Activated T-cell treated with anti-CD3 and anti-CD28 coated beads, Interleukin-2, amount 50 U/mL, for 1 hour (primary cell): ENCODE measurements at places on chromosomes 4 and X.

DNA sequence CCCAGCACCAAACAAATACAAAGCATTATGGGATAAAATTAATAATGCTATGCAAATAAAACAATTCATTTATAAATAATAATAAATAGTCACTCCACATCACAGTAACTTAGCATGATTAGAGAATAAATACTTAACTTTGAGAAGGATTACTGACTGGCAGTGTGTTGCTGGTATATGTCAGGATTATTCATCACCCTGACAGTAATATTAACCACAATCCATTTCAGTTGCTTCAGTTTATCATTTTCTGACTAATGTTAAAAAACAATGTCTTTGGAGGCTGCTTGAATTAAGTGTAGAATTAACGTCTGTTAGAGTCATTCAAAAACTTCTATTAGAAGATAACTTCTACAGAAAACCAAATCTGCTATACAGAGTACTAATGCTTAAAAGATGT lies 124.1 kb upstream of the MAB21L2 start:
- no peak for DNase-seq

DNA sequence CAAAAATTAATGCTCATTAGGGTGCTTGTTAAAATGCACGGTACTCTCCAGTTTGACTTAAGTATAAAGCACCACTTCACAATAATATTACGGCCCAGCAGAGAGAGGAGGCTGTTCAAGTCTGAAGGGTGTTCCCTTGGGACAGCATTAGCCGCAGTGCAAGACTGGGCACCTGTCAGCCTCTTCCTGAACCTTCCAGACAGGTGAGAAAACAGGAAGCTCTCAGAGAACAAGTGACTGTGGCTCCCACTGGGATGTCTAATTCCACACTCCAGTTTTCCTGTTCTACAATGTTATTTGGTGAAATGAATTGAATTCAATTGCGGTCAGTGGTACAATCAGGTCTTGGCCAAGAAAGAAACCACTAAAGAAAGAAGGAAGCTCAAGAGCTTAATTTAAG lies 414.4 kb downstream of the SMARCA1 start:
- DNase-seq: no peak

- DNase-seq: no peak
These were observed 73.6 kb downstream of the MED28 start for GRCh38 chr4:17688011-17688441.

DNA sequence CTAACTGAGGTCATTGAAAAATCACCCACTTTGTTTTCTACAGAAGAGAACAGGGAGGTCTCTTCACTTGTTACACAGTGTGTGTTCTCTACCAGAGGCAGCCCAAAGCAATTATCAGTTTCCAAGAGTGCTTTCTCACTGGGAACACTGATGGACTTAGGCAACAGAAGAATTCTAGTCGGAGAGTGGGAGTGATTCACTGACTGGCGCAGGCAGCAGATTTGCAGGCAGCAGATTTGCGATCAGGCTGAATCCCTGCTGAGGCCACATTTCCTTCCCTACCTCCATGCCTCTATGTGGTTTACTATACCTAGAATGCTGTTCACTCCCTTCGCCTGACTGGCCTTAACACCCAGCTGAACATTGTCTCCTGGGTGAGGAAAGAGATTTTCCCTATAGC lies 6.6 kb downstream of the OCIAD2 start:
- no peak for DNase-seq

DNA sequence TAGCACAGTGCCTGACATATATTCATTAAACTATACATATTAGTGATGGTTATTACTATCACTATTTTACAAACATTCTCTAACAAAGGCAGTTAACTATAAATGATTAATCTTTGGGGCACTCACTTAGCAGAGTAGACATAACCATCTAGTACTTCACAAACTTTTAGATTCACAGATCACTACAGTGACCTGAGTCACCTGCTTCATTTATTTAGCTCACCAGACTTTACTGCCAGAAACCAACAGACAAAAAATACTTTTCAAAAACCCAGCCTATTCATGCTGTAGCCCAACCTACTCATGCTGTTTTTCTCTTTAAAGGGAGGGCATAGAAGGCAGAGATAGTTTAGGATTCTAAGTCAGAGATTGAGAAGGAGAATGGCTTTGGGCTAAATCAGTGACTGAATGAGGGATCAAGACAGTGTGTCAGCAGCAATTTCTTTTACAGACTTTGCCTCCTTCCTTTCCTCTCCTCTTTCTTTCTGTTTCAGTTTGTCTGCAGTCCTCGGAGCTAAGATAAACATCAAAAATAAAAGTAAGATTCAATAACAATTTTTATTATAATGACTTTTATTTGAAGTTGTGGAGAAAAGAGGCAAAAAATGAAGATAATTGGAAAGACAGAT lies 34.7 kb upstream of the PDE5A start:
- DNase-seq: no peak

GRCh38 chrX:25004485-25005032 lies 11.2 kb downstream of the ARX start:
- DNase-seq: no peak

- DNase-seq: no peak
These were observed 32.5 kb downstream of the FSTL5 start for GRCh38 chr4:162131256-162131655.

DNA sequence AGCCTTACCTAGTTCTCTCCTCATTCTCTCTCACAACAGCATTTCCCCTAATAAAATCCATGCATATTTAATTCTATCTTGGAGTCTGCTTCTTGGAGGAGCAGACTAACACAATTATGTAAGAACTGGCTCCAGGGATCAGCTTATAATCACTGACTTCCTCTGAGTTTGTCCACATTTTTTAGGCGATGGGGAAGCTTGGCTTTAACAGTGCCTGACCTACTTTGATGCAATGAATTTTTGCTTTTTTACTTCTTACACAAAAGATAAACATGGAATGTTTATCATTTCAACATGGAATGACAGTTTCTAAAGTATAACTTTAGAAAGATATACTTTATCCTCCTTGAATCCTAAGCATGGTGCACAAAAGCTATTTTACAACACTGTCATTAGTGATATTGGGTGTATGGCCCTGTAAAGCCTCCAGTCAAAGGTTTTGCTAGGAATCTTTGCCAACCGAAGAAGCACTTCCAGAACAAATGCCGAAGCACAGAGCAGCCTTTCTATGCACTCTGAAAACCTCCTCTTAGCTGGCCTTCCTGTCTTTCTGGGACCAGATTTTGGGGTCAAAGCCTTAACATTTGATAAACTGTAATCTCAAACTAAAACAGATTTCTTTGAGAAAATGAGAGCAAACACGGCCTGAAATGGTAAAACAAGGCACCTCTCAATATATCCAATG lies 736 bp downstream of the BDH2 start:
- no peak for DNase-seq

- DNase-seq: no peak
These were observed 15.9 kb upstream of the TLR1 start for GRCh38 chr4:38820329-38821061.

GRCh38 chr4:16752150-16752549 lies 146.3 kb downstream of the LDB2 start:
- no peak for DNase-seq

DNA sequence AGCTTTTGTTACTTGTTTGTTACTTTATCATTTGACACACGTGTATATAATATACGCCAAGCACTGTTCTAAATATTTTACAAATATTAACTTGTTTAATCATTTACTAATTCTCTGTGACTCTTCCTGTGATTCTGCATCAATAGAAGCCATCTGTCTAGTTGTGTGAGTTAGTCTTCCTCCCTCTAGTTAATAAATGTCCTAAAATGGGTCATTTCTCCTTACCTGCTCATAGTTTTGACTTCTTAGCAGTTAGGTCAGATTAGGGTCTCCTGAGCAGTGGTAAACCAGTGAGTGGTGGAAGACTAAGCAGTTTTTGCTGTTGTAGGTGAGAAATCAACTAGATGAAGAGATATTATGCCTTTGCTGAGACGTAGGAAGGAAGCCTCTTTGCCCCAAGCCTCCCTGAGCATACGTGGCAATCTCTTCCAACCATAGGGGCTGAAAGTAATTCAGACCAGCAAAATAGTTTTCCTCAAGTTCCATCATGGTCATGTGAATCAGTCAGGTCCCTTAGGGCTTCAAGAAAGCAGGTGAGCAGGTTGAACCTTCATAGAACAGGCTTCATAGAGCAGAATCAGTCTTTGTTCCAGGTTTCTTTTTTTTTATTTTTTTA lies 38.7 kb upstream of the THOC2 start:
- DNase-seq: no peak

DNA sequence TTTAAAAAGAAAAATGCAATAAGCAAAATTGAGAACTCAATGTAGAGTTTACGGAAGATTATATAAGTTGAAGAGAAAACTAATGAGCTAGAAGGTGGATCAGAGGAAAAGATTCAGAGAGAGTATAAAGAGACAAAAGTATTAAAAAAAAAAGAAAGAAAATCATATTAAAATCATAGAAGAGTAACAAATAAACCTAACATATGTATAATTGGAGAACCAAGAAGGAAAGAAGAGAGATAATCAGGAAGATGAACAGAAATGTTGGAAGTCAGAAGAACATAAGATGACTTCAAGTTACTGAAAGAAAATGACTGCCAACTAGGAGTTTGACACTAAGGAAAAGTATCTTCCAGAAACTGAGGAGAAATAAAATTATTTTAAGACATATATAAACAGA lies 34.3 kb upstream of the ANTXR2 start:
- no peak for DNase-seq

DNA sequence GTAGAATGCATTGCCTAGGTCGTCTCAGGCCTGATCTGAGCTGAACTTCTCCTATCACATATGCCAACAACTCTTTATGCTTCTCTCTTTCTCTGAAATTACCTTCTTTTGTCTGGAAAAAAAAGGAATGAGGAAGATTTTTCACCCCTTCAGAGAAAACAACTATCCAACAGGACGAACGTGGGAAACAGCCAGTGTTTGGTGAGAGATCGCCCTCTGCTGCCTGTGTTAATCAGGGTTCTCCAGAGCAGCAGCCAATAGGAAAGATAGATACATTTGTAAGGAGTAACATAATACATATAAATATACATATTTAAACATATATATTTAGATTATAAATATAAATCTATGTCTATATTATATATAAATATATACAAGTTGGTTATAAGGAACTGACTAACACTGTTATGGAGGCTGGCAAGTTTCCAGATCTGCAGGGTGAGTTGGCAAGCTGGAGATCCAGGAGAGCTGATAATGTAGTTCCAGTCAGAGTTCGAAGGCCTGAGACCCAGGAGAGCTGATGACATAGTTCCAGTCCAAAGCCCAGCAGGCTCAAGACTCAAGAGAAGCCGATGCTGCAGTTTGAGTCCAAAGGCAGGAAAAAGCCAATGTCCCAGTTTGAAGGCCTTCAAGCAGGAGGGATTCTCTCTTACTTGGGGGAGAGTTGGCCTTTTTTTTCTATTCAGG lies 13.3 kb downstream of the CETN2 start:
- no peak for DNase-seq

- no peak for DNase-seq
These were observed 22.4 kb downstream of the NAT8L start for GRCh38 chr4:2081540-2081939.

- DNase-seq: no peak
These were observed 46.1 kb downstream of the PGRMC2 start for GRCh38 chr4:128241425-128241913.

DNA sequence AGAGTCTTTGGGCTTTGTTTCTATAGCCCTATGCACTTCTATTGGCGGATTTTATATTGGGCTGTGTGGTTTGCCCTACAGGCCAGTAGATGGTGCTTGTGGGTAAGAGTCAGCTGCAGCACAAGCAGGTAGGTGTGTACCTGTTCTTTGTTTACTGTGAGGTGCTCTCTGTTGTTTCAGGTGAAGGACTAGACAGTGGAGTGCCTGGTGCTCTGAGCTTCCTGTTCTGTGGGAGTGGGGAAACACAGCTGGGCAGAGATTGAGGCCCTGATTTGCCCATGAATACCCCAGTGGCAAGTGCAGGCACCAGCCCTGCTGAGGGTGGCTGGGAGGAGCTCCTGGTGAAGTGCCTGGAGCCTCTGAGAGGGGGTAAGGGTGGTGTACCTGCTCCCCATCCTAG lies 26.3 kb upstream of the UCP1 start:
- no peak for DNase-seq

GRCh38 chrX:29627833-29628232 lies 587.5 kb upstream of the MAGEB2 start:
- no peak for DNase-seq

- no peak for DNase-seq
These were observed 32.3 kb downstream of the HDAC8 start for GRCh38 chrX:72540318-72540717.

DNA sequence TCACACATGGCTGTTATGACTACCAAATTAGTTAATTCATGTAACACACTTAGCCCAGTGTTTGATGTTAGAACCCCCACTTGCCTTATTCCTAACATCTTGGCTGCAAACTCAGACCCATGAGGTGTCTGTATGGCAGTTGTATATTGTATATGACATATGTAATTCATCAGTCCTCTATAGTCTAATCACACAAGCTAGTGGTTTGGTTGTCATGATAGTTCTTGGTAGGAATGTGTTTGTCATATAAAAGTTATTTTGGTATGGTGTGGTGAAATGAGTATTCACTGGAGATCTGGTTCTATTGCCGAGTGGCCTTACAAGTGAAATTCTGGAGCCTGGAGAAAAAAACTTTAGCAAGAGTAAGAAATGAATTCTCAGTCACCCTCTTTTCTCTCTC lies 149.2 kb downstream of the AWAT2 start:
- DNase-seq: no peak

DNA sequence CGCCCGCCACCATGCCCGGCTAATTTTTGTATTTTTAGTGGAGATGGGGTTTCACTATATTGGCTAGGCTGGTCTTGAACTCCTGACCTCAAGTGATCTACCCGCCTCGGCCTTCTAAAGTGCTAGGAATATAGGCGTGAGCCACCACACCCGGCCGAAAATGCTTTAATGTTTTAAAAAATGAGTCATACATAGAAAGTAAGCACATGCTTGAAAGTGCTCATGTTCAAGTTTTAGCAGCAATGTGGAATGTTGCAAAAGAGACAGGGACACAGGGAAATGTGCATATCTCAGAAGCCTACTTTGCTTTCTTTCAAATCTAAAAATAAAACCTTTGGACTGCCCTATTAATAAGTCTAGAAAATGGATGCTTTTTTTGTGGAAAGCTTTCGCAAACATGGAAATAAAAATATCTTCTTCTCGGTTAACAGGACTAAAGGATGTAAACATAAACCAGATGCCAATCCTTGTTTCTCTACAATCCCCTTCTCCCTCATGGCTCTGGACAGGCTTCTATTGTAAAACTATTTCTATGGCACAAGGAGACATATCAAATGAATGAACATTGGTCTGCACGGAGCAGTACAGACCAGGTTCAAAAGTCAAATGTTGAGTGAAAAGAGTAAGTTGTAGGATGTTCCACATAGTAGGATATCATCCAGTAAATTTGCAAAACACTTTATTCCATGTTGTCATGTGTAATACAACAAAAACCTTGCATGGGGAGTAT lies 15.0 kb downstream of the MECP2 start:
- no peak for DNase-seq

DNA sequence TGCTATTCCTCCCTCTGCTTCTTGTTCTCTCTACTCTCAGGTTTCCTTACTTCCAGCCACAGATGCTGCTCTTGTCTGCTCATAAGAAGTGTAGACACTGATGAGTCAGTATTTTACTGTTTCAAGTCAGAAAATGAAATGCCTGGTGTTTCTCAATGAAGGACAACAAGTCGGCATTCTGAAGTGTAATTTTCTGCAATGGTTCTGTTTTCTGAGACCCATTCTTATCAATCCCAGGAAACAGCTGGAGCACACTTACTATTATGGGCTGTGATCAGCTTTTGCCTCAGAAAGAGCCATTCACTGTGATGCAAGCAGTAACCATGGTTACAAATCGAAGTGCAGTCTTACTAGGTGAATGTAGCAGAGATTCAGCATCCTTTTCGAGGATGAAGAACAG lies 42.0 kb downstream of the SLC4A4 start:
- no peak for DNase-seq
